ENCODE measurements at places on chromosomes 1 and 21. TPM values are rescaled to one million over a fixed set of nuclear protein-coding genes. Genes with fewer than 3 reads are reported as not detected.

DNA sequence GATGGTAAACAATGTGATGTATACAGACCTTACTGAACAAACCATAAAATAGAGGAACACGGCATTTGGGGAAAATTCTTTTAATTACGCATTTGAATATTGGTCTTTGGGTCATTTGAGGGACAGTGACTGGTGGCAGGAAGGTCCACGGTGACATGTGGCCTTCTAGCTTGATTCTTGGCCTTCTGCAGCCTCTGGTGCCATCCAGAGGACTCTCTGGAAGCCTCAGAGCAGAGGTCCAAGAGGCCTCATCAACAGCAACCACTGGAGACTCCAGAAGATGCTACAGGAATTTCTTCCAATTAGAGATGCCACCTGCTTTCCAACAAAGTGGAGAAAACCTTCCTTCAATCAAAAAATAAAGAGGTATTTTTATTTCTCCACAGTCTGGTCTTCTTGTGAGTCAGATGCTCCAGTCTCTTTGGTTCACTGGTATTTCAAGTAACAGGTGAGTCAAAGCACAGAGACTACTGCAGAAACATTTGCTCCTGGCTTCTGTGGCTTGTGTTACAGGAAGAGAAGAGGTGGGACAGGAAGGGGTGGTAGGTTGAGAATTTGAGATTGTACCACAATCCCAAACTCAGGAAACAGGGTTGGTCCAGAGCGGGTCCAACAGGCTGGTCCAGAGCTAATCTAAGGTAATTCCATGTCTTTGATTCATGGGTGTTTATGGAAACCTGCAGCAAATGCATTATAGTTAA is 2.7 kb upstream of the F5 start:
- no peak for DNase-seq

DNA sequence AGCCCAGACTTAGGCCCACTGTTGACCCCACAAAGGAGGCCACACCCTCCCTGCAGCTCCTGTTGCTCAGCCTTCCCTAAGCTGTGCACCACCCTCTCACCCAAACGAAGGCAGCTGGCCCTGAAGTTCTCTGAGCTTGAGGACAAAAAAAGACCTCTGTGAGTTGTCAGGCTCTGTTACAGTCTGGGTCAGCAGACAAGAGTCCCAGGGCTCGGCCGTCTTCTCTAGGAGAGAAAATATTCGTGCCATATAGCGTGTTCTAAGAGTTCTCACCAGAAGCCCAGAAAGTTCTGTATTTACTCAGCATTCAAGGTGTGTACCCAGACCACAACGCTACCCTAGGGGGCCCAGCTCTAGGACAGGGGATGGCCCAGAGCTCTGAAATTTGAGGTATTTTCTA is 25.5 kb upstream of the LYST start:
- DNase-seq, result no peak

DNA sequence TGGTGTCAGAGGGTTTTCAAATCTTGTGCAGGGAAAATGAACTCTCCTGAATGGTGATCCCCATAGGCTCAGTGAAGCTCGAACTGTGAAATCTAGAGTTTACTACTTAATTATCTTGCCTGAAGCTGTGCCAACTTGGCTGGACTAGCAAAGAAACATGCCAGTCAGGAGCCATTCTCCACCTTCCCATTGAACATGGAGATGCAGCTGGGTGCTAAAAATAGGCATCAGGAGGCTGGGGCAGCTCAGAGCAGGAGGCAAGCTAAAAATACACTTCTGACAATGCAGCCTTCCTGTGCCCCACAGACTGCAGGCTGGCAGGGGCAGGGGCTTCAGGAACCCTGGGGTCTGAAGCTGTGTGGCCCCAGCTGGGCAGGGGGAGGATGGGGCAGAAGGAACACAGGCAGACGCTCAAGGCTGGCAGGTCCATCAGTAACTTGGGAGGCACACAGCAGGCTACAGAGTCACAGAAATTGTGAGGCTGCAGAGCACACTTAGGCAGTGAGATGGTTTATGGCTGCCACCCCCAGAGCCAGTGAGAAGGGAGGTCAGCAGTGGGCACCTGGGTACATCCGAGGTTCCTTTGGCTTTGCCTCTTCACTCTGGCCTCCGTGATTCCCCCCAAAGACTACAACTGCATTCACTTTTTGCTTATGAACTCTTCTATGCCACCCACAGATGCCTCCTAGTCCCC is 155.4 kb upstream of the KCND3 start:
- no peak for DNase-seq

The ICOSLG gene
- polyA plus RNA-seq, result 9.6 TPM

The TIAM1 gene
- polyA plus RNA-seq, result 12.4 TPM

DNA sequence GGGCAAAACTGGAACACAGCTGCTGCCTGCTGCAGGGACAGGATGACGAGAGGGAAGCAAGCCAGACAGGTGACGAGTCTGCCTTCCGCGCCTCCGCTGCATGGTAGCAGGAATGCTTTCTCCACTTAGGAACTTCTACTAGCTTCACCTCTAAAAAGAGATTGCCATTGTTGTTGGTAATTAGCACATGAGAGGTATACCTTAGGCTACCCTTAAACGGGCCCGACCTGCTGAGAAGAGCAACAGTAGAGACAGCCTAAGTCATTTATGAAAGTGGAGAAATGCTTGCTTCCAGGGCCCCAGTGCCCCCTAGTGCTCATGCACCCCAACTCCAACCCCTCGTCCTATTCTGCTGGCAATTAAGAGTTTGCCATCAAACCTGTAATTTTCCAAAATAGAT is 96.9 kb upstream of the AKT3 start:
- no peak for DNase-seq

GRCh38 chr1:186985889-186986491 is 157.2 kb downstream of the PLA2G4A start:
- peak; percentile 10 for DNase-seq

DNA sequence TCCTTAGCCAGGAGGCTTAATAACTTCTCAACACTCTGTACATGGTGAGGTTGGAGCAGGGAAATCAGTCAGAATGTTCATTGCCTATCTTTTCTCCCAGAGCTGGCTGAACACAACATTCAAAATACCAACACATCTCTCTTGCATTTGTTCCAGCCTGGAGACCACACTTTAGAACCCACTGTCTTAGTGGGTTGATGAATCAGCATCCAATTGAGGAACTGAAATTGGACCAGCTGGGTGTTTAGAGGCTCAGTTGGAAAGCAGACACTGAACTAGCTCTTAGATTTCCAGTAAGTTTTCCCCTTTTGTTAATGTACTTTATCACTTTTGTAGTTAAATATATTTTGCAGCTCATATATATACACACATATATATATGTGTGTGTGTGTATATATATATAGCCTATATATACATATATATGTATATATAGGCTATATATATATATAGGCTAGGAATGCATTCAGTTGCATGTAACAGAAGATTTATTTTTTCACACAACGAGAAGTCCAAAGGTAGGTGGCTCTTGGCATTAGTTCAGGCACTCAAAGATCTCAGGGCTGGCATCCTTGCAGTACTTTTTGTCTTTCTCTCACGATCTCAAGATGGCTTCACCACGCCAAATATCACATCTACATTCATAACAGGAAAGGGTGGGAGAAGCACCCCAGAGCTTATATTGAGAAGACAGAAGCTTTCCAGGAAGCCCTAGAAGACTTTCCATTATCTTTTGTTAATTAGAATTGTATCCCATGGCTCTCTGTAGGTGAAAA is 35.0 kb upstream of the HUNK start:
- no peak for DNase-seq

GRCh38 chr1:187027253-187027652 is 198.5 kb downstream of the PLA2G4A start:
- no peak for DNase-seq

The BCAS2 gene
- 75.3 TPM for polyA plus RNA-seq

DNA sequence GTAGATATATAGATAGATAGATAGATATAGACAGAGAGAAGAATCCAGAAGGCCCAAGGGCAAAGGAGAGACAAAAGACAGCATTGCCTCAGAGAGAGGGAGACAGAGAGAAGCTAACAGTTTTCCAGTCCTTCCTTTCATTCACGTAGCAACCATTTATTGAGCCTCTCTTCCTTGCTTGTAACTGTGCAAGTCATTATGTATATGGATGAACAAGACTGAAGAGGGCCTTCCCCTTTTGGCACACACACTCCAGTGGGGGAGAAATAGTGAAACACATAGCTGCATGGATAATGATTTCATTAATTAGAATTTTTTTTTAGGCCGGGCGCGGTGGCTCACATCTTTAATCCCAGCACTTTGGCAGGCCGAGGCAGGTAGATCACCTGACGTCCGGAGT is 74.8 kb upstream of the PUM1 start:
- no peak for DNase-seq

The DHCR24 gene
- 33.2 TPM for polyA plus RNA-seq

Data from left renal pelvis (tissue), 4 donors.